Activated CD4-positive, alpha-beta T cell treated with anti-CD3 and anti-CD28 coated beads, Interleukin-2, amount 10 ng/mL, durations not matched to agents 7 days and 5 days (primary cell): ENCODE measurements at places on chromosomes 2 and 18.

DNA sequence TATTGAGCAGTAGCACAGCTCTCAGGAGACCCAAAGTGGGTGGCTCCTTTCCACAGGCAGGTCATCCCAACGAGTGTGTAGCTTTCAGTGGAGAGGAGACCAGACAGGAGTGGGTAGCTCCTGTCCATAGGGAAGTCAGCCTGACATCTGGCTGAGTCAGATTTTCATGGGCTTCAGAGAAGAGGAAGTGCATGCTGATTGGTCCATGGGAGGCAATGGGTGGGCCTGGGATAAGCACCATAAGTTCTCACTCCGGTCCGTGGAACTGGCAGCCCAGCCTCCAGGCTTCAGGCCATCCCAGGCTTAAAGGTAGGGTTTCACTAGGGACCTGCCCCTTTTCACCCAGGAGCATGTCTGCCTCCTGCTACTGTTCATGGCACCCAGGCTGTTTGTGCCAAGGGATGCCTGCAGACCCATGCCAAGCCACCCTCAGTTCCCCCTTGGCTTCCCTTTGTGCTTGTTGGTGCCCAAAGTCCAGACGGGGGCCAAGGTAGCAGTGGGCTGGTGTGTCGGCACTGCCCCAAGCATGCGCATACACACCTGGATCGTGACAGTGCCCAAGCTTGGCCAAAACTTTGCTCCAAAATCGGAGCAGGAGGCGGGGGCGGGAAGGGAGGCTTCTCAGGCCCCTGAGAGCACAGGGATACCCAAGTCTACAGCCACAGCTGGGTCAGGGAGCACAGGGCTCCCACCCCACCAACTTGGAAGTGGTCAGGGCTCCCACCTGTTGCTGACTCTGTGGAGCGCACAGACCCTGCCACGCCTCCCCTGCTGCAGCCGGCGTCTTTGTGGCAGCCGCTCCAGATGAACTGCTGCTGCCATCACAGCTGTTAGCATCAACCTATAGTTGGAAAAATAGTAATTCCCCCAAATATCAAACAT is 26.4 kb downstream of the MARCHF7 start:
- DNase-seq: no peak

GRCh38 chr2:235291461-235291860 is 202.4 kb upstream of the AGAP1 start:
- no peak for DNase-seq

- no peak for DNase-seq
These were observed 367.4 kb downstream of the NCKAP5 start for GRCh38 chr2:133200684-133201421.

GRCh38 chr2:138841459-138841858 is 61.3 kb upstream of the NXPH2 start:
- no peak for DNase-seq

GRCh38 chr2:78023356-78023755 is 501.2 kb upstream of the LRRTM4 start:
- no peak for DNase-seq

GRCh38 chr18:37391698-37392548 is 173.7 kb downstream of the CELF4 start:
- DNase-seq: no peak

DNA sequence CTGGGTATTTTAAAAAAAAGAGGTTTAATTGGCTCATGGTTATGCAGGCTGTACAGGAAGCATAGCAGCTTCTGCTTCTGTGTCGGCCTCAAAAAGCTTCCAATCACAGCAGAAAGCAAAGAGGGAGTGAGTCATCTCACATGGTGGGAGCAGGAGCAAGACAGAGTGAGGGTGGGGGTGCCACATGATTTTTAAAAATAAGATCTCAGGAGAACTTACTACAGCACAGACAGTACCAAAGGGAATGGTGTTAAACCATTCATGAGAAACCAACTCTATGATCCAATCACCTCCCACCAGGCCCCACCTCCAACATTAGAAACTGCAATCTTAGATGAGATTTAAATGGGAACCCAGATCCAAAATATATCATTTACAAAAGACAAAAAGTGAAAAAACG is 14.6 kb downstream of the ZNF519 start:
- no peak for DNase-seq
